ENCODE measurements at places on chromosomes 5 and 9. TPM values are rescaled to one million over a fixed set of nuclear protein-coding genes. Genes with fewer than 3 reads are reported as not detected.

C8G gene
- 0.89 TPM for total RNA-seq

PCDHA12 gene
- not detected for total RNA-seq

RANBP3L gene
- total RNA-seq = not detected

FOXD4 gene
- not detected for total RNA-seq

CA9 gene
- not detected for total RNA-seq

LMX1B gene
- not detected for total RNA-seq

NR5A1 gene
- 0.11 TPM for total RNA-seq

IFNA2 gene
- not detected for total RNA-seq

PHF24 gene
- not detected for total RNA-seq

ADAMTSL1 gene
- not detected for total RNA-seq

PTPN3 gene
- not detected for total RNA-seq

DNA sequence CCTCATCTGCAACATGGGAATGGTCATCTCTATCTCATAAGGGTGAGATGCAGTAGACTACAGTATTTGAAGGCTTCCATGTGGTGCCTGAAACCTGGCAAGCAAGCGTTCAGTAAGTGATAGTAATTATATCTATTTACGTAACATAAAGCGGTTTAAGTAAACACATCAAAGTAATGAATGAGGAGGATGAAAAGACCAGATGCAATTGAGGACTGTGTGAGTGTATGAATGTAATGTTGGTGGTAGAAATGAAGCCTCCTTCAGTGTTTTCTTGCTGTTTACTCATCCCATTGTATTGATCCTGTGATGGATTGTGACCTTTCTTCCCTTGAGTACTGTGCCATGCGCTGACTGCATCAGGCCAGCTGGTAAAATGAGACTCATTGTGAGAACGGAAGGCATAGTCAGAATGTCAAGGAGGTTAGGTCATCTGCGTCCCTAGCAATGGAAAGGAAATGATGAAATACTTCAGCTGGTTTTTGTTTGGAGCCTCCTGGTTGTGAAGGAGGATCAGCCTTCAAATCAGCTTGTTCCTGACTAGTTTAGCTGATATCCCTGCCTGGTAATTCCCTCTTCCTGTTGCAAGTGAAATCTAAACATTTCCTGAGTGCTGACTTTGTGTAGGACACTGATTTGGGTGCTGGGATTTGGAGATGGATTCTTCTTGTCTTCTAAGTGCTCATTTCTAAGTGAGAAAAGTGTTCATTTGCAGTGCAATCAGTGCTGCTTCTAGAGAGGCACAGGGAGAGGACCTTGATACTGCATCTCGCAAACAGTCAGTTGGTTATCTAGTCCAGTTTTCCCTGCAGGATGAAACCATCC, 35.6 kb downstream of the TNFSF8 start:
- no peak for DNase-seq

DNA sequence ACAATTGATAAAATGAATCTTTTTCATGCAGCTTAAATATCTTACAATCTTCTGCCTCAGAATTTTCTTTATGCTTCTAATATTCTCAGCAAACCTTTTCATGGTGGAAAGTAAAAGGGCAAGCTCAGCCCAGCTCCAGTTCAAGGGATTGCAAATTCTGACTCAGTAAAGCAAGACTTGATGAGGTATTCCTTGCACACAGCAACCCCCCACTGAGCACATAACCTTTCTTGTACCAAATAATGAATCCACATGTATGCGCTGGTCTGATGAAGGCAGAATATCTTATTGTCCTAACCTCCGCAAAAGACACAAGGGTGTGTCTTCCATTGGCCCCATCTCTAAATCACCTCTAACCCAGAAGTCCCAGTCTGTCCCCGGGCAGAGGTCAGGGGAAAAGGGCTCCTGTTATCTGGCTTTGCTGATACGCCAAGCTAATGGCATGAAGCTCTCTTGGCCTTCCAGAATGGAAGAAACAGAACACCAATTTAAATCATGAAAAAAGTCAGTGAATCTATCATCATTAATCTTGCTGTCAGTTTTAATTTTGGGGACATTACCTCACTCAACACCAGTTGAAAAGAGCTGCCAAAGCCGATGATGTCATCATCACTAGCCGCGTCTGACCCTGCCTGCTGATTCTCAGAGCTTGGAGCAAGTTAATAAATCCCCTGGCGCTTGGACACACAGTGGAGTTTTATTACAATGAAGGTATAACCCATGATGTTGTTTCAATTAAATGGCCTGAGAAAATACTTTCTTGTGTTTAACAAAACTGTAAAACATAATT, 592.5 kb upstream of the CLINT1 start:
- no peak for DNase-seq

DNA sequence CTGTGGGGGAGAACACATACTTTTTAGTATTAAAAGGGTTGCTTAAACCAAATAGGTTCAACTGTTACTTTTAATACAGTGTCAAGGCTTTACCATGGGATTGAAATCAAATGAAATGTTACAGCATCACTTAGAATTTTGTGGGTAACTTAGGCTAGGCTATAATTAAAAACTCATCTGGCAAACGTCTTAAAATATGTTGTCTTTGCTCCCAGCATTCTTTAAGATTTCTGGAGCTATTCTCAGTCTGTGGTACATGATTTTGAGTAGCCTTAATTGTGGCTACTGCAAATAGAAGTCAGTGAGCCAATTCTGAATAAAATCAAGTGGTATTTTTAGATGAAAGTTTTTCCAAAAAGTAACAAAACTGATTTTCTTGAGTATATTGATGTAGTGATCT, 30.7 kb downstream of the UHRF2 start:
- no peak for DNase-seq

DNA sequence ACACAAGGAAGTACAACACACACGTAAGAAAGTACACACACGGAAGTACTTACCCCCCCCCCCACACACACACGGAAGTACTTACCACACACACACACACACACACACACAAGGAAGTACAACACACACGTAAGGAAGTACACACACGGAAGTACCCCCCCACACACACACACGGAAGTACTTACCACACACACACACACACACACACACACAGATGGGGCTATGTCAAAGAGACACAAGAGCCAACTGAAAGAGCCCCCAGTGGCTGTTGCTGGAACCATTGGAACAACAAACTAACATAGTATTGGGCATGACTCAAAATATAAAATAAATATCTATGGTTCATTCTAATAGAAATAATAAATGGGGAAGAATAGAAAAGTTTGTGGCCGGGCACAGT, 4.9 kb upstream of the MAPK9 start:
- DNase-seq = no peak

GRCh38 chr9:93978551-93978950, 23.4 kb upstream of the BARX1 start:
- no peak for DNase-seq

- DNase-seq = no peak
Measured at GRCh38 chr9:136543830-136544547, 1.9 kb downstream of the NOTCH1 start.

GRCh38 chr5:135951807-135952206, 3.0 kb downstream of the LECT2 start:
- DNase-seq = no peak

DNA sequence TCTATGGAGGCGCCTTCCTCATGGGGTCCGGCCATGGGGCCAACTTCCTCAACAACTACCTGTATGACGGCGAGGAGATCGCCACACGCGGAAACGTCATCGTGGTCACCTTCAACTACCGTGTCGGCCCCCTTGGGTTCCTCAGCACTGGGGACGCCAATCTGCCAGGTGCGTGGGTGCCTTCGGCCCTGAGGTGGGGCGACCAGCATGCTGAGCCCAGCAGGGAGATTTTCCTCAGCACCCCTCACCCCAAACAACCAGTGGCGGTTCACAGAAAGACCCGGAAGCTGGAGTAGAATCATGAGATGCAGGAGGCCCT, 3.2 kb downstream of the CEL start:
- no peak for DNase-seq

DNA sequence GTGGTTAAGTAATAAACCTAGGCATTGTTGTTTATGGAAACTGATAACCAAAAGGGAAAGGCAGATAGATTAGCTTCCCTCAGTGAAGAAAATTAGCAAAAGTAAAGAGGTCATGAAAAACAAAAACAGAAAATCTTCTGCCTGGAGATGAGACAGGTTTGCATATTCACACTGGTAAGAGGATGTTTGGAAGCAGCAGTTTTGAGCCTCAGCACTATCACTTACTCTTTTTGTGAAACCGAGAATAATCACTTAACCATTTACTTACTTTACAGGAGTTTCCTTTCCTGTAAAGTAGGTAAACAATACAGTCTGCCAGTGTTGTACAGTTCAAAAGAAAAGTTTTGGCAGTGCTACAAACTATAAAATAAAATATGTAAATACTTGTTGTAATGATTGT, 35.5 kb upstream of the EMB start:
- DNase-seq = no peak

GRCh38 chr5:93364378-93364777, 216.6 kb downstream of the NR2F1-AS1 start:
- DNase-seq = no peak

GRCh38 chr9:108316630-108317029, 539.2 kb downstream of the ACTL7B start:
- no peak for DNase-seq

DNA sequence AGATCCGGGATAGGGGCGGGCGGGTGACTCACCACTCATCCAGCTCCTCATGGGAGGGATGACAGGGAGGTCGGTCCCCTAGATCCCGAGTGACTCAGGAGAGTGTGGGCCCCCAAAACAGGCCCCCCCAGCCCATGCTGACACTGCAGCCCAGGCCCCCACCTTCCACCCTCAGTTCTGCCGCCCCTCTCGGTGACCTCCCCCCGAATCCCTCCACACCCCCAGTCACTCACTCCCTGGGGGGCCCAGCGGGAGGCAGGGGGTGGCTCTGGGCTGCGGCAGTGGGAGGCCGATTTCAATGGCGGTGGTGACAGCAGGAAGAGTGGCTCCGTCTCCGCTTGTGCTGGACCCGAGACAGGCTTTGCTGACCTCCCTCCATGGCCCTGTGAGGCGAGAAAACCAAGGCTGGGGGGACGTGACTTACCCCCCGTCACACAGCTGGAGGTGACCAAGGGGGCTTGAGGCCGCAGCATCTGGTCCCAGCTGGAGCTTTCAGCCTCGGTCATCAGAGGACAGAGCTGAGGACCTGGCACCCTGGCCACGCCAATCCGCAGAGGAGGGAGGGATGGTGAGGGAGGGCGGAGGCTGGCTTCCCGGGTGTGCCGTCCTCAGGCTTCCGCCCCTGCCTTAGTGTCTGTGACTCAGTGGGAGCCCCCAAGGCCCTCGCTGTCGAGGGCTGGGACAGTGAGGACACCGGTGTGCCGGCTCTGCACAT, 9.0 kb downstream of the GPSM1 start:
- no peak for DNase-seq

GRCh38 chr5:145743396-145744061, 91.6 kb downstream of the PRELID2 start:
- DNase-seq = peak; percentile 14

GRCh38 chr9:104094534-104095015, 466 bp downstream of the SMC2 start:
- DNase-seq = no peak

DNA sequence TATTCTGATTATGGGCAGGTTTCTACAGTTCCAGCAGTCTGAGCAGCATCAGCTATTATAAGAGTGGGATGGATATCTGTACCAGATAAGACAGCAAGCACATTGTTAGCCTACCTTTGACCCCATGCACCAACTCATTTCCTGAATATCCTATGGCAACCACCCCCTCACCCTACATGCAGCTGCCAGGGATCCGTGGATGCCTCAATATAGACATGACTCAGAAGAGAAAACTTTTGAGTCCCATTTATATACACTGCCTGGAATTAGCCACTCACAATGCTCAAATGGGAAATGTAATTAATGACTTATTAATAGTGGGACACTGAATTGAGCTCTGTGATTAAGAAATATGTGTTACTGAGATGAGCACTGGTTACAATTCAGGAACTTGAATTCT, 124.4 kb downstream of the SSBP2 start:
- no peak for DNase-seq

DNA sequence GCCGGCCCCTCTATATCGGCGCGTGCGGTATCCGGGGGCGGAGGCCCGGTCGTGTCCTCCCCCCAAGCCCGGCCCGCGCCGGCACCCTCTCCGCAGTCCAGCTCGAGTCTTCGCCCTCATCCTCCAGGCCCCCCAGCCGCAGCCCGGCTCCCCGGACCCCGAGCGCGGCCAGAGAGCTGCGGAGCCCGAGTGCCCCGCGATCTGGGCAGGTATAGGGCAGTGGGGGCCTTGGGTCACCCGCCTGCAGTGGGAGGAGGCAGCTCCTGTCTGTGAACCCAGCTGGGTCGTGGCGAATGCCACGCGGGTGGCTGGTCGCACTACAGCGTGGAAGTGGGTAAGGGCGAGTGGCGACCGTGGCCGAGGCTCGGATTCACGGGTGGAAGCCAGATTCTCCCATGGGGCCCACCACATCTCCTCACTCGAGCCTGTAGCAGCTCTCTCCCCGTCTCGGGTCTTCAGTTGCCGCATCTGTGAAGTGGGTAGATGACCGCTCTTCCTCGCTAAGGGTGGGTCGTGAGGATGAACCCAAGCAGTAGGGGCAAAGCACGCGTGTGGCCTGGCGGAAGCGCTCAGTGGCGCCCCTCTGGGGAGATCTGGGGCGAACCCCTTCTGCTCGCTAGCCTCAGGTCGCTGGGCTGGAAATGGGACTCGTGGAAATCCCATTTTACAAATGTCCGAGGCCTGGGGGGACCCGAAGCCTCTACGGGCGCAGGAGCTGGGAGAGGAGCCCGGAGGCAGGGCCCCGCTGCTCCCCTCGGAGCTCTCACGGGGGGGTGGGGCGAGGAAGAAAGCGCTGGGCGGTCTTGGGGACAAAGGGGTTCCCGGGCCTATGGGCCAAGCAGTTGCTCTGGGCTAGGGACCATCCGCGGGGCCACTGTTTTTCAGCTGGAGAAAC, 1.9 kb downstream of the NR5A1 start:
- DNase-seq = no peak

- no peak for DNase-seq
Measured at GRCh38 chr5:33806738-33807442, 84.9 kb downstream of the ADAMTS12 start.

DNA sequence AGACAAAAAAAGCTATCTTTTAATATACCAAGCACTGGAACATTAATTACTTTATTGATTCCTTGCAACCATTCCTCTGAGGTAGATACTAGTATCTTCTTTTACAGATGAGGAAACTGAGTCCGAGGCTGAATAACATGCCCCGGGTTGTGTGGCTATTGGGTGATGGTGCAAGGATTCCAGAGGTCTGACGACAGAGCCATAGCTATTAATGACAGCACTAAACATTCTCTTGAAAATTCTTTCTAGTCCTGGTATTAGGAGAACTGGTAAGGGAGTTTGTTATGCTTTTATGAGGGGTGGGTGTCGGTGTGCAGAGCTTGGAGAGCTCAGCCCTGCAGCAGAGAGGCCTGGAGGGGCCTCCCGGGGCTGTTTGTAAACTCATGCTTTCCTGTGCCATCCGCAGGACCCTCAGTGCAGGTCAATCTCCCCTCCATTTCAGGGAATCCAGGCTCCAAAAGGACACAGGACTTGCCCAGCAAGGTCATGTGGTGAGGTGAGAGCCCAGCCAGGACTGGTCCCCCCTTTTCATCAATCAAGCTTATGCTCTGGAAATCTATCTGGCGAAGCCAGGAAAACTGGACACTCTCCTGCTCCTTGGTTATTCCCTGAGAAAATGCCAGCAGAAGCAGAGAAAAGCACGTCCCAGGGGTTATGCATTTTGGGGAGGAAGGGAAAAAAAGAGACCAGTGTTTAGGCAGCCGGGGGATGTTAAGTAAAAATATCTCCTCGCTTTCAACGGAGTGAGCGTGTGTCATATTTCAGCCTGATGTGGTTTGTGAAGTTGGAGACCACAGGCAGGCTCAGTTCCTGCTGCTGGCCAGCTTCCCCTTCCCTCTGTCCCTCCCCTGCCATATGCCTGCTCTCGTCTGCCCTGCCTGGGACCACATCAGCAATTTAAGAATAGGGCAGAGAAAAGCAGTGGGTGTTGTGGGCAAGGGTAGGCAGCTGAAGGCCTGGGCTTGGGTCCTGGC, 3.7 kb downstream of the GSN start:
- DNase-seq = no peak
